Activated CD8-positive, alpha-beta memory T cell treated with anti-CD3 and anti-CD28 coated beads, Interleukin-2, amount 10 ng/mL, durations not matched to agents 7 days and 5 days (primary cell): ENCODE measurements at places on chromosomes 1 and 21. TPM values are rescaled to one million over a fixed set of nuclear protein-coding genes. Genes with fewer than 3 reads are reported as not detected.

TMEM82 gene
- not detected for total RNA-seq

PKP1 gene
- total RNA-seq, result not detected

ARMH1 gene
- 17.0 TPM for total RNA-seq

CELA3A gene
- not detected for total RNA-seq

KCNK1 gene
- total RNA-seq, result 1.5 TPM

LMX1A gene
- not detected for total RNA-seq

KRTAP12-1 gene
- not detected for total RNA-seq

C1orf53 gene
- 2.5 TPM for total RNA-seq

TADA1 gene
- total RNA-seq, result 18.1 TPM

ACOT11 gene
- total RNA-seq, result 0.96 TPM

S100A7A gene
- not detected for total RNA-seq

GRCh38 chr1:57854436-57854835 is 430.6 kb upstream of the DAB1 start:
- no peak for DNase-seq

- peak; percentile 62 for DNase-seq
Measured at GRCh38 chr1:156499842-156500542, 583 bp downstream of the MEF2D start.

DNA sequence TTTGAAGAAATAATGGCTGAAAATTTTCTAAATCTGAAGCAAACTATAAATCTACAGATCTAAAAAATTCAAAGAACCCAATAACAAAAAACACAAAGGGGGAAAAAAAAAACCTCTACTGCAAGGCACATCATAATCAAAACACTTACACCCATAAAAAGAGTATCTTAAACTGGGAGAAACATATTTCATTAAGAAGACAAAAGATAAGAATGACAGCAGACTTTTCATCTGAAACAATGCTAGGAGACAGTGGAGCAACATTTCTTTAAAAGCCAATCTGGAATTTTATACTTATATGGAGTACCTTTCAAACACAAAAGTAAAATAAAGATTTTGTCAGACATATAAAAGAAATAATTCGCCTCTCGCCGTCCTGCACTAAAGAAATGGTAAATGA is 49.1 kb downstream of the COP1 start:
- DNase-seq, result no peak

GRCh38 chr21:33824156-33824941 is 91.3 kb downstream of the ATP5PO start:
- no peak for DNase-seq

- no peak for DNase-seq
Measured at GRCh38 chr1:236870721-236871120, 75.6 kb downstream of the MTR start.

DNA sequence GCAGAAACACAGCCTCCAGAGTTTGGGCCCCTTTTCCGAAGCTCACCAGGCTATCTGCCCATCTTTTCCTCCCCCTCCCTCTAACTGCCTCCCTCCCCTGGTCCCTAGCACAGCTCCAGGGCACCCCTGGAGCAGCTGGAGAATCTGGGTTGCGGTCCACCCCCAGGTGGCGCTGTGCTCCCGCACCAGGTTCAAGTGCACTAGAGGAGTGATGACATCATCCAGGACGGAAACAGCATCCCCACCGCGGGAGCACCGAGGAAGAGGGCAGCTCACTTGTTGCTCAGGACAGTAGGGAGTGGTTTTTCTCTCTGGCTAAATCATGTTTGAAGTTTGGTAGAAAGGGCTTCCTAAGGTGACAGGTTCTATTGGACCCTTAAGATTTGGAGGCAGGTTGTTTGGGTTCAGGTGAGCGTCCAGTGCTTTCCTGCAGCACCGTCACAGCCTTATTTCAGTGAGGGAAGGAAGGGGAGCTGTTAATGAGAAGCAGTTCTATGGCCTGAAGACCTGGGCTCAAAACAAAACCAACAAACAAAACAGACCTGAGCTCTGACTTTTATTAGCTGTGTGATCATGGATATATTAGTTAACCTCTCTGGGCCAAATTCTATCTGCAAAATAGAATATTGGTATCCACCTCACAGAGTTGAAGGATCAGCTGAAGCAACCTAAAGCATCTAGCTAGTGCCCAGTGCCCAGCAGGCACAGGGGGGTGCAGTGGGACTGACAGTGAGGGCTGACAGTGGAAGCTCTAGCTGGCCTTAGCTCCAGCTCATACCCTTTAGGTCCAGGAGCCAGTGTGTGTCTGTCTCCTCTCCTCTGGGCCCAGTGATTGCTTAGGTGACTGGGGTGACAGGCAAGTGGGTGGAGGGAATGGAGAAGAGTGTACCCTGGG is 7.5 kb downstream of the SHISA4 start:
- DNase-seq, result peak; percentile 92

DNA sequence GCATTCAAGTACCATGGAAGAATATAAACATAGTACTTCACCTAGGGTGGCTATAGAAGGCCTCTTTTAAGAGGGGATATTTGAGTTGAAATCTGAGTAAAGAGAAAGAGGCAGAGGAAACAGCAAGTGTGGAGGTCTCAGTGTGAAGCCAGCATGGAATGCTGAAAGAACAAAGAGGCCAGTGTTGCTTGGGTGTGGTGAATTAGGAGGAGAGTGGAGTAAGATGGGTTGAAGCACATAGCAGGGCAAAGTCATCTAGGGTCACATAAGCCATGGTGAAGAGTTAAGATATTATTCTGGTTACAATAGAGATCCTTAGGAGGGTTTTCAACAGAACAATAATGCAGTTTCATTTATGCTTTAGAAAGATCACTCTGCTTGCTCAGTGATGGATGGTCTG is 37.5 kb downstream of the C1orf141 start:
- DNase-seq, result no peak

DNA sequence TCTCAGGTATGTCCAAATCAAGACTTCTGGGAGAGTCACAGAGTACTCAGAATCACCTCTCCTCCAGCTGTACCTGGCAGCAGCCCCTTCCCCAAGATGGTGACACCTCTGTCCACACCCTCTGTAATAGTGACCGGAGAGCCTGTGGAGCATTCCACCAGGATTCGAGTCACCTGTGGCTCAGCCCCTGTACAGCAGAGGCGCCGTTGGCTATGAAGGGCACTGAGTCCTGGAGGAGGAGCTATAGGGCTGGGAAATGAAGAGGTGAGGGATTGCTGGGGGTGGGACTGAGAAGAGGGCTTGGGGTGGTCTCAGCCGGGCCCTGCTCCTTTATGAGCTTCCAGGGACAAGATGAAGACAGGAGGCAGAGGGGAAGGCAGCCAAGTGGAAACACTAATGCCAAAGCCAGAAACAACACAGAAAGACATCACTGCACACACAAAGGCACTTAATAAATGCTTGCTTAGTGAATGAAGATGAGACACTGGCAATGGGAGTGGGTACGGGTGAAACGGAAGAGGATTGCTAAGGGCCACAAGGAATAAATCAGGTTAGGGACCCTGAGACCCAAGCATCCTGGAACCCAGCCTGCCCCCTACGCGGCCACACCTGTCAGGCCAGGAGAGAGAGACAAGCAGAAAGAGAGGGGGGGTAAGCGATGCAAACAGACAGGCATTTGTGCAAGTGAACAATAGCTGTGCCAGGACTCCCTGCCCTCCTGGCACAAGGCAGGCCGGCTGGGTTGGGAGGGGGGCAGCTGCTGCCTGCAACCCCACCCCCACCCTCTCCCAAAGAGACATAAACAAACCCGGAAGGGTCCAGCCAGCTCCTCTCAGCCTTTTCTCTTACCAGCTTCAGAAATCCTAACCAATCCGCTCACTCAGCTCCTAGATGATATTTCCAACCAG is 3.9 kb downstream of the ARHGEF2 start:
- no peak for DNase-seq

DNA sequence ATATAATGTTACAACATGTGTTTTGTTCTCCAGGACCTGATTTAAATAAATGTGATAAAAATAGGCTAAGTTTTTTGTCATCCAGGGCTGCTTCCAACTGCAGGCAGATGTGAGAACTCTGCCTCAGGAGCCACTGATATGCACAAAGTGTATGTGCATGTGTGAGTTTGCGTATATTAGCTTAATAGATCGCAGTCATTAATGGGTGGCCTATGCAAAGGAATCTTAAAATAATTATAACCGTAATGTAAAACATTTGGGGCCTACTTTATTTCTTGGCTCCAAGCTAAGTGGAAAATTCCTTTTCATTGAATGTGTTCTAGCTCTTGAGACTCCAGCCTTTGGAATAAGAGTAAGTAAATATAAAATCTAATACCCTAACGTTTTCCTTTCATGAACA is 16.8 kb downstream of the DHX9 start:
- DNase-seq, result no peak

- no peak for DNase-seq
Measured at GRCh38 chr1:94323311-94324177, 86.2 kb upstream of the ARHGAP29 start.

- no peak for DNase-seq
Measured at GRCh38 chr1:4678066-4678717, 23.8 kb downstream of the AJAP1 start.
